ENCODE measurements at places on chromosomes 2 and 18.

GRCh38 chr2:150595803-150596470, 108.5 kb upstream of the RND3 start:
- DNase-seq, result no peak

- no peak for DNase-seq
Observed at GRCh38 chr18:59705145-59705544, 7.9 kb upstream of the CCBE1 start.

DNA sequence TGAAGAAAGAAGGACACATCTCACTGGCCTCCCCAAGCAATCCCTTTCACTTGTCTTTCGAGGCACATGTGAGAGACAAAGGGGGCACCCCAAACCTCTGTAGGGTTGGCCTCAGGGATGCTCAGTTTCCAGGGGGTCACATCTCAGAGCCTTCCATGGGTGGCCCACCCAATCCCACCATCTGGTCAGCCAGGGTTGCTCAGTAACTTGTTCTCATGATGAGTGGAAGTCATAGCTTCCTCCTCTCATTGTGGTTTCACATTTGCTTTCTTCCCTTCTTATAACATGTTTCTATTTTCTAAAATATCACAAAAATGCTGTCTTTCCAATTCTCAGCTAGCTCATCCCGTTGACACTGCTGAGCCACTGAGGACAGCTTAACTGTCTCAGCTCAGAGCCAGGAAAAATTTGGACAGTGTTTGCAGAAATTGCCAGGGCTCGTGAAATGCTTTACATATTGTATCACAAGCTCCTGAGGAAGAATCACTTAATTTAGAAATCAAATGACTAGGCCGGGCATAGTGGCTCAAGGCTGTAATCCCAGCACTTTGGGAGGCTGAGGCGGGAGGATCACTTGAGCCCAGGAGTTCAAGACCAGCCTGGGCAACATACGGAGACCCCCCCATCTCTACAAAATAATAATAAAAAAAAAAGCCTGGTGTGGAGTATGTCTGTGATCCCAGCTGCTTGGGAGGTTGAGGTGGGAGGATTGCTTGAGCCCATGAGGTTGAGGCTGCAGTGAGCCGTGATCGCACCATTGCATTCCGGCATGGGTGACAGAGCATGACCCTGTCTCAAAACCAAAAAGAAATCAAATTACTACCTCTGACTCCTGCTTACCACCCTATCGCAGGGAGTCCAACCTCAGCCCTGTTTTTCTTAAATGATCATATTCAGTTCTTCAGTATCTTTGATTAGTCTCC, 129.3 kb downstream of the PRKCE start:
- DNase-seq, result no peak

DNA sequence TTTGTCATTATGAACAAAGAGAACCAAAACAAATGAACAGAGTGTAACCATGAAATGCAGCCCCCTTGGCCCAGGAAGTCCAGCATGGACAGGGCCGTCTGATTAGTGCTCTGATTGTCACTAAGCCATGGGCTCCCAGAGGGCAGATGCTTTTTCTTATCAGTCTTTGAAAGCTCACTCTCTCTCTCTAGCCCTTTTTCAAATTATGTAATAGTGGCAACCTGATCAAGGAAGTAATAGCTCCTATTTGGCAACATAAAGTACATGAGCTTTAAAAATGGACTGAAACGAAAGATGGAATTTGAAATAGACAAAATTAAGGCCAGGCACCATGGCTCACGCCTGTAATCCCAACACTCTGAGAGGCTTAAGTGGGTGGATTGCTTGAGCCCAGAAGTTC, 32.4 kb upstream of the EPG5 start:
- DNase-seq, result no peak

DNA sequence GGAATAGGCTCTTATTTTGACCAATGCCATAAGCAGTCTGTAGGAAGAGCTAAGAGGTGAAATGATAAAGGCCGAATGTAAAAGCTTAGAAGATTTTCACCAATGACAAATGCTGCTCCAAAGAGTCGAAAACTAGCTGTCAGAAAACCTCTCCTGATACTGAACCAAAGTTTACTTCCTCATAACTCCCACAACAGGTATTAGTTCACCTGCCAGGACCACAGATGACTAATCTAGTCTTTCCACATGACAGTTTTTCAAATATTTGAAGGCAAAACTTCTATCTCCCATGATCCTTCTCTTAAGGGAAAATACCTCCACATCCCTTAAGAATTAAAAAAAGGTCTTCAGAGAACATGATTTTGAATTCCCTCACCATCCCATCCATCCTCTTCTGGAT, 473.2 kb upstream of the SPHKAP start:
- DNase-seq, result no peak

DNA sequence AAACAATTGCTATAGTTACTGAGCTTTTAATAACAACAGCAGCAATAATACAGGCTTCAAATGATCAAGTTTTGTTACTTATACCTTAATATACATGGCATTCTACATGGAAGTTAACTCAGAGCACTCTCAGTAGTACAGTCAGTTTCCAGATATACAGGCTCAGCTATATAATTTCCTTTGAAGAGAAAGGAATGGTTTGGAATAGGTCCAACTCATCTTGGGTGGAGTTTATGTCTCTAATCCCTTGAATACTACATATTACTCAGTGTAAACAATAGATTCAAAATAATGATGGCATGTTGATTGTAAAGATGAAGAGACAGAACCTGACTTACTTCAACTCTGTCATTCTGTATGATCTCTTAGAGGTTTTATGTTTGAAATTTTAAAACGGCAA, 174.9 kb downstream of the EPHA4 start:
- no peak for DNase-seq

DNA sequence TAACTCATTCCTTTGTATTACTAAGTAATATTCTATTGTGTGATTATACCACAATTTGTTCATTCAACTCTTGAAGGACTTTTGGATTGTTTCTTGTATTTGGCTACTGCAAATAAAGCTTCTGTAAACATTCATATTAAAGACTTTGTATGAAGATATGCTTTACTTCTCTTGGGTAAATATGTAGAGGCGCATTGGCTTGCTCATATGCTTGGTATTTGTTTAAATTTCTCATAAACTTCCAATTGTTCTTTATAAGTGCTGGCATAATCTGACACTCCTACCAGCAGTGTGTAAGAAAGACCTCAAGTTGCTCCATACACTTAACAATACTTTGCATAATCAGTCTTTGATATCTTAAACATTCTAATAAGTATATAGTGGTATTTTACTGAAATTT, 792.8 kb upstream of the LRRTM1 start:
- no peak for DNase-seq

DNA sequence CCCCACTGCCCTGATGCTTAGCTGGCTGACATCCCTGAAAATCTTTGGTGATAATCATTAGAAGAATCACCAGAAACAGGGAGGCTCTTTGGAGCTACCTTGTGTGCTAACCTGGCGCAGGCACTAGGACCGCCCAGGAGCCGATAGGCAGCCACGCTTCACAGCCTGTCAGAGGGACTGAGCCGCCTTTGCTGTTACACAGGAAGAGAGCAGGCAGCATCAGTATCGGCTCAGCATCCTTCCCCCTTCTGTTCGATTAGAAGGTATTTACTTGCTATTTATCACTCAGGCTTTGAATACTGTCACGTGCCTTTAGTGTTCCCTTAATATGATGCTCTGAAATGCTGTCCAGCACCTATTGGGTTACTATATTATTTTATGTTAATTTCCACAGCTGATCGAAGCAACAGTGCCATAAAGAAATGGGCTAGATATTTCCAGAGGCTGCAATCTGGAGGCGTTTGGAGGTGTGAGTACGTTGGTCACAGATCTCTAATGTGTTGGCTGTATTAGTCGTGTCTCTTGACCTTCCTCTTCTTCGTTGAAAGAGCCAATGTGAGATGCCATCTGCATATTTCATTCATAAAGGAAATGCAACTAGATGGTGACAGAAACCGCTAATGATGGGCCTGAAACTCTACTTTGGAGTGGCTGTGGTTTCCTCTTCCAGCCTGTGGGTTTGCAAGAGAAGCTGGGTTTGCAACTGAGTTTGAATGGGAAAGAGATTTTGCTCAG, 110.4 kb upstream of the RAB27B start:
- no peak for DNase-seq

GRCh38 chr2:240507060-240507777, 50.6 kb downstream of the ANKMY1 start:
- DNase-seq, result no peak

DNA sequence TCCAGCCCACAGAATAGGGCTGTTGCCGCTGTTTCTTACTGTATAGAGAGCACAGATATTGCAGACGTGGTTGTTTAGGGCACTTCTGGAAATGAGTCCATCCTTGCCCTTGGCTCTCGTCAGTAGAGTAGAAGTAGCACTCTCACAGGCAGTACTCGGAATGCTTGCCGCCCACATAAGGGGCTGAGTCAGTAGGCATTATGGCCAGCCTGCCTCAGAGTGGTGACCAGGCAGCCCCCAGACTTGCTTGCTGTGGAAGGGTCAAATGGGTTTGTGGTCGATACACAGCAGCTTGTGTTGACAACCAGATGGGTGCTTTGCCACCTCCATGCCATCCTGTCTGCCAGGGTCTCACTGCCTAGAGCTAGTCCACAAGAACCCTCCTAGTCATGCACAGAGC, 38.7 kb downstream of the PLEKHB2 start:
- no peak for DNase-seq

DNA sequence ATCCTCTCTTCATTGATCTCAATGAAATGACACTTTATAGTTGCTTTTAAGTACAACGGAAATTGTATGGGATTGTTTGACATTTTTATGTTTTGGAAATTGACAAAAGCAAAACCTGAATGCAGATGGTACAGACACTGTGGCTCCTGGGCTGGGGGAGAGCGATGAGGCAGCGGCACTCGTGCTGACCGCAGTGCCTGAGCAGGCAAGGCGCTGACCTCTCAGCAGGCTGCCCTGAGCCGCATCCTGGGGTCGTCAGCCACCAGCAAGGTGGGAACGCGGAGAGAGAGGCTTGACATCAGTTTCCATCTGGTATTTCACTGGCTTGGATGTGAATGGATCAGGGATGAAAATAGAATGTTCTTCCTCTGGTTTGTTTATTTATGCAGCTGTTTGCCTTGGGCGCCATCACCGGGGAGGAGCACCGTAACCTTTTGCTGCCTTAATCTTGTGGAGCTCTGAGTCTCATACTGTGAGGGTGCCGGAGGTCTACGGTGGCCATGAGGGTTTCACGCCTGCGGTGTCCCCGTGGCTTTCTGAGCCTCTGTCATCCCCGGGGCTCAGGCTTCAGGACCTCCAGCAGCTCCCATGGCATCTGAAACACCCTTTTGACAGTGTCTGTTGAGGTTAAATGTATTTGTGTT, 94.8 kb upstream of the TPO start:
- DNase-seq, result no peak

DNA sequence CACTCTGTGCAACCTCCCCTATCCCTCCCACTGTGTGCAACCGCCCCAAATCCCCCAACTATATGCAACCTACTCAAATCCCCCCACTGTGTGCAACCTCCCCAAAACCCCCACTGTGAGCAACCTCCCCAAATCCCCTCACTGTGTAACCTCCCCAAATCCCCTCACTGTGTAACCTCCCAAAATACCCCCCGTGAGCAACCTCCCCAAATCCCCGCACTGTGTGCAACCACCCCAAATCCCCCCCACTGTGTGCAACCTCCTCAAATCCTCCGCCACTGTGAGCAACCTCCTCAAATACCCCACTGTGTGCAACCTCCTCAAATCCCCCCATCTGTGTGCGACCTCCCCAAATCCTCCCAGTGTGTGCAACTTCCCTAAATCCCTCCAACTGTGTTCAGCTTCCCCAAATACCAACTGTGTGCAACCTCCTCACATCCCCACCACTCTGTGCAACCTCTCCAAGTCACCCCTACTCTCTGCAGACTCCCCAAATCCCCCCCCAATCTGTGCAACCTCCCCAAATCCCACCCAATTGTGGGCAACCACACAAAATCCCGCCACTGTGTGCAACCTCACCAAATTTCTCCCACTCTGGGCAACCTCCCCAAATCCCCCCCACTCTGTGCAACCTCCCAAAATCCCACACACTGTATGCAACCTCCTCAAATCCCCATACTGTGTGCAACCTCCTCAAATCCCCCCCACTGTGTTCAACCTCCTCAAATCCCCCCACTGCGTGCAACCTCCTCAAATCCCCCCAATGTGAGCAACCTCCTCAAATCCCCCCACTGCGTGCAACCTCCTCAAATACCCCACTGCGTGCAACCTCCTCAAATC, 114.1 kb downstream of the TPO start:
- DNase-seq, result no peak

- no peak for DNase-seq
Observed at GRCh38 chr18:22505141-22505591, 87.5 kb upstream of the CTAGE1 start.

DNA sequence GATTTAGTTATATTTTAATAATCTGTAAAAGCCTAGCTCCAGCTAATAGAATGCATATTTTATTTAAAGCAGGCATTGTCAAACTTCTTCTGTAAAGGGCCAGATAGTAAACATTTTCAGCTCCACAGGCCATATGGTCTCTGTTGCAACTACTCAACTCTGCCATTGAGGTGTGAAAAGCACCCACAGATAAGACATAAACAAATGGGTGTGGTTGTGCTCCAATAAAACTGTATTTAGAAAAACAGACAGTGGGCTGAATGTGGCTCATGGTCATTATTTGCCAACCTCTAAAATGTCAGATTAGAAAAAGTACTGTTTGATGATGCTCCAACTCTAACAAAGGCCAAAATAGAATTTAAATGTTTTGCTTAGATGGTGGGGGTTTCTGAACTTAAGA, 519.9 kb downstream of the RNF144A start:
- no peak for DNase-seq

DNA sequence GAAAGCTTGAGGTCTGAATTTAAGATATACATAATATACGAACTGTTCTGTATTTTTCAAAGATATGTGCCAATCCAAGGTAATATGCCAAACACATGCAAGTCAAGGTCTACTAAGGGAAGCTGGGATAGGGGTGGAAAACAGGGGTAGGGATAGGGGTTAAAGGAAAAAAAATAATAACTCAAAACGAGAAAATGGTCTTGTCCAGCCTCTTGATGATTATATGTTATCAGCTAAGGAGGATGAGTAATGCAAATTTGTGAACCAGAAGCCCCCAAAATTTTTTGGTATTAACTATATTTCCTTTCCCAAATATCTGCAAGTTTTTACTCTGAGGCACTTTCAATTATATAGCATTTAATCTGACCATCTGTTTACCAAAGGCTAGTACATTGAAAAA, 219.3 kb downstream of the ZEB2 start:
- DNase-seq, result no peak

DNA sequence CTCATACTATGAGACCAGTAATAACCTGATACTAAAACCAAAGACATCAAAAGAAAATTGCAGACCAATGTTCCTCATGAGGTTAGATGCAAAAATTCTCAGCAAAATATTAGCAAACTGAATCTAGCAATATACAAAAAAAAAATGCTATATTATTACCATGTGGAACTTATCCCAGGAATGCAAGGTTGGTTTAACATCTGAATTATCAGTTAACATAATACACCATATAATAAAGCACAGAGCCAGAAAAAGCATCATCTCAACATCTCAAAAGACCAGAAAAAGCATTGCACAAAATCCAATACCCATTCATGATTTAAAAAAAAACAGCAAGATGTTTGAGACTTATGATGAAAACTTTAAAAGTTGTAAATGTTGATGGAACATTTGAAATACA, 8.3 kb upstream of the ZCCHC2 start:
- DNase-seq, result no peak

All from Caco-2 (cell line).